ENCODE measurements at places on chromosomes 7 and 10.

DNA sequence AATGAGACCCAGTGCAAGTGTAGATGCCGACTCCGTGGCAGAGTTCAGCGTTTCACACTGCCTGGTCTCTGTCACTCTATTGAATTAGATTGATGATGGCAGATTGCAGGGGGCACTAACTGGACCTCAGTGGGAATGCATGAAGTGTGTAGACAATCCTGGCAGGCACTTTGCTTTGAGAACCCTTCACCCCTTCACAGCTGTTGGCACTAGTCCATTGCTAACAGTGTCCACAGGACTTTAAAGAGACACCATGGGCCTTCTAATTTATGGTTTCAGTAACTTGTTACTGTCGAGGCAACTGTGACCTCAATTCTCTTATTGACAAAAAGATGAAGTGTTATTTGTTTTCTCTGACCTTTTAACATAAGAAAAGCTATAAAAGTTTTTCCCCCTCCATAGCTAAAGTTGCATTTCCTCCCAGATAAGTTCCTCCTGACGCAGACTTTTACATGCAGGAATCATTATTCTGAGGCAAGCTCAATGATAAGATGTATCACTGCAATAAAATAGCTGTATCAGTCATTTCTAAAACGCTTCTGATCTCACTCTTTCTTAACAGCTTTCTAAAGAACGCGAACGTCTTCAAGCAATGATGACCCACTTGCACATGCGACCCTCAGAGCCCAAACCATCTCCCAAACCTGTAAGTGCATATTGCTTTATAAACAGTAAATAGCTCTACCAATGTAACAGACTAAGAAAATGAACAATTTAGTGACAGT is 238.9 kb downstream of the FOXP2 start:
- peak; percentile 65 for DNase-seq

- DNase-seq, result no peak
Measured at GRCh38 chr7:140873434-140873833, 51.3 kb downstream of the BRAF start.

DNA sequence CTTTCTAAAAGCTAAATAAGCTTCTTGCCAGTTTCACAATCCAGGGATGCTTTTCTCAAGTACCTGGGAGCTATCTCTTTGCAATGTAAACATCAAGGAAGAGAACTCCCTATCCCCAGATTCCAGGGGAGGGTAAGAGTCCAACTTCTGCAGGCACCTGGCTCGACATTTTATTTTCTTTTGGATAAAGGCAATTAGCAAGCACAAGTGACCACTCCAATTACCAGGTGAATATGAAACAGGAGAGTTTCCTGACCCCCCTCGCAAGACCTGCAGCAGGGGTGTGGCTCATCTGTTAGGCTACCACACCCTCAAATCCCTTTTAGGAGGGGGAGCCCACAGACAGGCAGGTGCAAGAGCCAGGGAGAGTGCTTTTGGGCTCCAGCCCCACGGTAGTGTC is 28.6 kb upstream of the LANCL2 start:
- no peak for DNase-seq

GRCh38 chr7:43570688-43571365 is 12.1 kb upstream of the STK17A start:
- DNase-seq, result no peak

DNA sequence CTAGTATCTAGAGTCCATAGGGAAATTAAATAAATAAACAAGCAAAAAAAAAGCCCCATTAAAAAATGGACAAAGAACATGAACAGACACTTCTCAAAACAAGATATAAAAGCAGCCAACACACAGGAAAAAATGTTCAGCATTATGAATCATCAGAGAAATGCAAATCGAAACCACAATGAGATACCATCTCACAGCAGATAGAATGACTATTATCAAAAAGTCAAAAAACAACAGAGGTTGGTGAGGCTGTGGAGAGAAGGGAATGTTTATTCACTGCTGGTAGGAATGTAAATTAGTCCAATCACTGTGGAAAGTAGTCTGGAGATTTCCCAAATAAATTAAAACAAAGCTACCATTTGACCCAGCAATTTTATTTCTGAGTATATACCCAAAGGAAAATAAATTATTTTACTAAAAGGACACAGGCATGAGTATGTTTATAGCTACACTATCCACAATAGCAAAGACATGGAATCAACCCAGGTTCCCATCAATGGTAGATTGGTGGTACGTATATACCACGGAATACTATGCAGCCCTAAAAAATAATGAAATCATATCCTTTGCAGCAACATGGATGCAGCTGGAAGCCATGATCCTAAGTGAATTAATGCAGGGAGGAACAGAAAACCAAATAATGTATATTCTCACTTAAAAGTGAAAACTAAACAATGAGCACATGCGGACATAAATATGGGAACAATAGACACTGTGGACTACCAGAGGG is 366.5 kb upstream of the SEMA3C start:
- DNase-seq, result no peak

DNA sequence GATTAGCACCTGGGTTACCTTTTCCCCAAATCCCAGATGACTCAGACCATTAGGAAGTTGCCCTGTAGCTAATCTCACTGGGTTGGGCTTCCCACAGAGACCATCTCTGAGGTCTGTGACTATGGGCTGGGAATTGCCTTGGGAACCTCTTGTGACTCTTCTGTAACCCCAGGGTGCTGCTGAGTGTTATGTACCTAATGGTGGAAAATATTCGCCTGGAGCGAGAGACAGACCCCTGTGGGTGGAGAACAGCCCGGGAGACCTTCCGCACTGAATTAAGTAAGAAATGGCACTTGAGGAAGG is 20.0 kb downstream of the STRIP2 start:
- no peak for DNase-seq

- DNase-seq, result no peak
Measured at GRCh38 chr10:8616166-8616565, 561.7 kb downstream of the GATA3 start.

GRCh38 chr10:79029478-79030390 is 39.0 kb upstream of the ZMIZ1 start:
- no peak for DNase-seq

- DNase-seq, result no peak
Measured at GRCh38 chr7:463362-463781, 56.3 kb downstream of the PDGFA start.

GRCh38 chr7:99949645-99950228 is 20.3 kb upstream of the GJC3 start:
- DNase-seq, result no peak

GRCh38 chr7:1547777-1548437 is 8.1 kb downstream of the TMEM184A start:
- no peak for DNase-seq

DNA sequence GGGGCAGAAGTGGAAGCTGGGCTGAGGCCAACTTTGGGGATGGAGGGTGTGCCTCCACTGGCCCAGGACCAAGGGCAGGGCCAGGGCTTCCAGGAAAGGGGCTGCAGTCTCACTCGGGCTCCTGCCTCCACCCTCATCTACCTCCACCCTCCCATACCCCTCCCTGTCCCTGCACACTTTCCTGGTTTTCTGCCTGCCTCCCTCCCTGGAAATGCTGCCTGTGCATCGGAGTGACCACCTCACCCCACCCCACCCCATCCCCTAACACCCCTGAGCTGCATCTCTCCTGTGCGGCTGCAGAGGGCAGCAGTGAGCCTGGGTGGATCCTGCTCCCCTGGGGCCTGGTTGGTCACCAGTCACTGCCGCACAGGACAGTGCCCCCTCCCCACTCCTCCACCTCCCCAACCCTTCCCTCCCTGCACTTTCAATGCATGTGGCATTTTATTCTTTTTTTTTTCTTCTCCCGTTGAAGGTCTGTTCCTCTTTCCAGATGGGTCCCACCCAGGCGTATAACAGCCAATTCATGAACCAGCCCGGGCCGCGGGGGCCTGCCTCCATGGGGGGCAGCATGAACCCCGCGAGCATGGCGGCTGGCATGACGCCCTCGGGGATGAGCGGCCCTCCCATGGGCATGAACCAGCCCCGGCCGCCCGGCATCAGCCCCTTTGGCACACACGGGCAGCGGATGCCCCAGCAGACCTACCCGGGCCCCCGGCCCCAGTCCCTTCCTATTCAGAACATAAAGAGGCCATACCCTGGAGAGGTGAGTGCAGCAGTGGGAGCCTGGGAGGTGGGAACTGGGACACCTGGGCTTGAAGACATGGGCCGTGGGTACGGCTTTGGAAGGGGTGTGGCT is 54.1 kb upstream of the PPIF start:
- DNase-seq, result no peak

GRCh38 chr10:18158773-18159265 is 18.6 kb downstream of the CACNB2 start:
- no peak for DNase-seq

GRCh38 chr7:40827222-40828085 is 692.6 kb downstream of the SUGCT start:
- DNase-seq, result no peak

GRCh38 chr7:150897502-150898474 is 45.5 kb downstream of the AOC1 start:
- no peak for DNase-seq

DNA sequence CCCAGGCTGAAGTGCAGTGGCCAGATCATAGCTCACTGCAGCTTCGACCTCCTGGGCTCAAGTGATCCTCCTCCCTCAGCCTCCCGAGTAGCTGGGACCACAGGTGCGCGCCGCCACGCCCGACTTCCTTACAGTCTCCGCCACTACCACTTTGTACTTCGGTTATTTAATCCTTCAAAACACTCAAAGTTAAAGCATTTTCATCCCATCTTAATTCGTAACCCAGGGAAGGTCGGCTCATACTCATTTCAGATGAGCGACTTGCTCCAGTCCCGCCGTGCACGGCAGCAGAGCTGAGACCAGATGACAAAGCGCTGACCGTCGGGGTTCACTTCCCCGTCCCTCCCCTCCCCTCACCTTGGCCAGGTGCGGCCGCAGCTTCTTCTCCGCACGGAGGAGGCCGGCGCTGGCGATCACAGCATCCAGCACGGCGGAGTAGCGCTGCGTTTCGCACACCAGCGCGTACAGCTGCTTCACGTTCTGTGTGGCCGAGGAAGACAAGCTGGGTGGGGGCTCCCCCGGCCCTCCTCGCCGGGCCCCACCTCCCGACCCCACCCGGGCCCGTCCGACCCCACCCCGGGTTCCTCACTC is 457 bp downstream of the NSUN5 start:
- DNase-seq, result no peak

GRCh38 chr10:102994531-102995295 is 76.6 kb downstream of the CNNM2 start:
- no peak for DNase-seq

DNA sequence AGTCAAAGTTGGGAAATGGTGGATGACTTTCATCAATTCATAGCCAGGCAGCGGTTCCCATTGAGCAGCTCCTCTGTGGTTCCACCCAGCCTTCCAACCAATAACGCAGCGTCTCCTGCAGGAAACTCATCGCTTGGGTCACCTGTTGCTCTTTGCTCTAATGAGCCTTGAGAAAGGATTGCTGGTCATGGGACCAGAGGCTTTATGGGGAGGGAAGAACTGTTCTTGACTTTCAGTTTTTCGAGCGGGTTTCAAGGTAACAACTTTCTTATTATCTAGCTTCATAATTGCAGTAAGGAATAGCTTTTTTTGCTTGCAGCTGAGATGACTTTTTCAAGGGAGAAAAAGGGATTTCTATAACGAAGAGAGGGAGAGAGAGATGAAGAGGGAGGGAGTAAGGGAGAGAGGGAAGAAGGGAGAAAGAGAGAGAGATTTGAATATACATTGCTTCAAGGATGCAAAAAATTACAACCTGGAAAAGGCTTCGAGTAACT is 405 bp upstream of the ENTPD1 start:
- no peak for DNase-seq

- DNase-seq, result no peak
Measured at GRCh38 chr7:142457146-142457703, 199.4 kb upstream of the PRSS58 start.

DNA sequence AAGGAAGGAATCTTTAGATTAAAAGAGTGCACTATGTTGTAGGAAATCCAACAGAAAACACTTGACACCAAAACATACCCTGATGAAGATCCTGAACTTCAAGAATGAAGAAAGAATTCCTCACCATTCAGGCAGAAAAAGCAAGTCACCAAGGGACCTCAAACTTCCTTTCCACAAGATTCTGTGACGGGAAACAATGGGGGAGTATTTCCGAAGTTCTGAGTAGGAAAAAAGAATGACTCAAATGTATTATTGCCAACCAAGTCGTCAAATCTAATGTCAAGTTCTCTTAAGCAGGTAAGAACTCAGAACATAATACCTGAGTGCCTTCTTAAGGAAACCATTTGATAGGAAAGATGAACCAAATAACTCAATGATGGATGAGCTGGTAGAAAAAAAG is 44.7 kb upstream of the MTURN start:
- DNase-seq, result no peak

DNA sequence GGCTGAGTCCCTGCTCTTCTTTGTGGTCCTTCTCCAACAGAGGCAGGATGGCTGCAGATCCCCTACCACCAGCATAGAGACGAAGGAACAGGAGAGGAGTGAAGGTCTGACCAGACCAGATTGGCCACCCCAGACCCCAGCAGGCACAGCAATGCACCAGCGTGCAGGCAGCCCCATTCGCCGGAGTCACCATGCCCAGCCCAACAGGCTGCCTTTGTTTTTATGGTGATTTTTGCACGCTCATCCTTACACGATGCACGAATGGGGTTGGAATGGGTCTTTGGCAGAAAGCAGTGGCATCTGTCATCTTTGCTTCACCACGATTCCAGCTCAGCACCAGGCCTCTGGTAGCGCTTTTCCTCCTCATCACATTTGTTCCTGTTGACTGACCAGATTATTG is 427.6 kb downstream of the INHBA start:
- no peak for DNase-seq

DNA sequence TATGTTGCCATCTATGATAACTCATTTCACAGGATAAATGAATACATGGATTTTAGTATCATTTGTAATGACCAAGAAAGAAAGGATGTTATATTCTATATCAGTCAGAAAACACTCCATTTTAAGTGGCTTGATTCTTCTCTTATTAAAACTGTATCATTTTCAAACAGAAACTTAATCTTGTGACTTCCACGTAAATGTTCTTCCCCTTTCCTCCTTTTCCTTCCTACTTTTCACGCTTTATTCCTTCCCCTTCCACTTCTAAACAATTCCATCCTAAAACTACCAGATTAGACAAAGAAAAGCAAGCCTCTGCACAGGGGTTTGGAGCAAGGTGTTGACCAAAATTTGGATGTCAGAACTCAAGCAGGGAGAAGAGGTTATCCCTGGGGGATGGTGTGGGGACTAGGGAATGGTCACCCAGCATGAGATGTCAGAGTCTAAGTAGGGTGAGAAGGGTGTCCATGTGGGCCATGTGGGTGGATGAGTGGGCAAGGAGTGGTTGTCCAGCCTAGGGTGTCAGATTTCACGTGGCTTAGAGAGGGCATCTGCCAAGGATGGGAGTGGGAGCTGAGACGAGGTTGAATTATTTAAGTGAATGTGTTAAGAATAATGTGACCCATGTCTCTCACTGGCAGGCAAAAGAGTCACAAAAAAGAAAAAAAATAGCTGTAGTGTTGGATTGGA is 5.0 kb upstream of the GSAP start:
- DNase-seq, result no peak
